Caco-2 (cell line): ENCODE measurements at places on chromosomes 12 and 14.

DNA sequence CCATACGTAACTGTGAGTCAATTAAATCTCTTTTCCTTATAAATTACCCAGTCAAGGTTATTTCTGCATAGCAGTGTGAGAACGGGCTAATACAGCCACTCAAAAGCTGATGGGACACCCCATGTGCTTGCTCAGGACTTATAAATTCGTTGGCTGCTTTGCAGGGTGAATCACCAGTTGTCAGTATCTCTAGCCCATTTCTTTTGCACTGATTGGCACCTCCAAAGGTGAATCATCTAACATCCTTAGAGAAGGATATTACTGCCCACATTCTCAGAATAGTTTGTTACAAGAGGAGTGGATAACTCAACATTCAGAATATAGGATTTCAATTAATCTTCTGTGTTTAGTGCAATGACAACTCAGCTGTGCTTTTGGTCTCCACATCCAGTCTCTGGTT lies 601.5 kb downstream of the KCNH5 start:
- DNase-seq: no peak
- H3K4me1 ChIP-seq: no peaks in the 10 kb centered on the region
- no peak overlapping the region for H3K4me3 ChIP-seq
- H3K27me3 ChIP-seq: no peaks in the 10 kb centered on the region
- H3K36me3 ChIP-seq: no peaks in the 10 kb centered on the region

GRCh38 chr12:22043943-22044342 lies 2.1 kb upstream of the CMAS start:
- H3K27ac ChIP-seq: peak overlapping the region; percentile 77
- no peak overlapping the region for H3K4me3 ChIP-seq
- peak; percentile 28 for DNase-seq
- H3K27me3 ChIP-seq: no peaks in the 10 kb centered on the region
- H3K4me1 ChIP-seq: peaks cover 47% of the 10 kb centered on the region

GRCh38 chr12:128994856-128995255 lies 141.6 kb downstream of the GLT1D1 start:
- H3K4me3 ChIP-seq: no peak overlapping the region
- H3K27me3 ChIP-seq: no peaks in the 10 kb centered on the region
- H3K27ac ChIP-seq: no peak overlapping the region
- H3K36me3 ChIP-seq: no peaks in the 10 kb centered on the region

GRCh38 chr14:90321891-90322290 lies 9.8 kb downstream of the NRDE2 start:
- H3K36me3 ChIP-seq: no peaks in the 10 kb centered on the region
- H3K27ac ChIP-seq: no peak overlapping the region
- H3K4me3 ChIP-seq: no peak overlapping the region

GRCh38 chr12:84502907-84503787 lies 409.5 kb downstream of the SLC6A15 start:
- H3K27ac ChIP-seq: no peak overlapping the region
- peak; percentile 52 for DNase-seq
- H3K36me3 ChIP-seq: no peaks in the 10 kb centered on the region
- no peaks in the 10 kb centered on the region for H3K27me3 ChIP-seq
- no peak overlapping the region for H3K4me3 ChIP-seq

GRCh38 chr14:32565256-32565655 lies 236.2 kb downstream of the AKAP6 start:
- no peak overlapping the region for H3K4me3 ChIP-seq
- peaks cover 6% of the 10 kb centered on the region; the same call in 1 of the 2 replicates for H3K4me1 ChIP-seq
- DNase-seq: no peak
- H3K36me3 ChIP-seq: no peaks in the 10 kb centered on the region

GRCh38 chr12:13835652-13836051 lies 145.8 kb downstream of the GRIN2B start:
- H3K27me3 ChIP-seq: no peaks in the 10 kb centered on the region
- no peak overlapping the region for H3K4me3 ChIP-seq
- H3K4me1 ChIP-seq: no peaks in the 10 kb centered on the region
- no peak for DNase-seq

- no peak overlapping the region for H3K4me3 ChIP-seq
- peaks cover 2% of the 10 kb centered on the region for H3K36me3 ChIP-seq
- no peak for DNase-seq
- H3K27ac ChIP-seq: no peak overlapping the region
Observed at GRCh38 chr12:132067182-132067581, 76.9 kb downstream of the DDX51 start.

GRCh38 chr12:52254180-52254964 lies 20.1 kb upstream of the KRT86 start:
- no peaks in the 10 kb centered on the region for H3K27me3 ChIP-seq
- H3K27ac ChIP-seq: no peak overlapping the region
- H3K36me3 ChIP-seq: no peaks in the 10 kb centered on the region
- no peak overlapping the region for H3K4me3 ChIP-seq

- no peaks in the 10 kb centered on the region for H3K36me3 ChIP-seq
- no peak for DNase-seq
- H3K27me3 ChIP-seq: no peaks in the 10 kb centered on the region
- H3K4me1 ChIP-seq: no peaks in the 10 kb centered on the region
- H3K4me3 ChIP-seq: no peak overlapping the region
- no peak overlapping the region for H3K27ac ChIP-seq
Observed at GRCh38 chr12:92764831-92765230, 62.0 kb downstream of the PLEKHG7 start.

GRCh38 chr12:111412830-111413441 lies 7.2 kb downstream of the SH2B3 start:
- no peak for DNase-seq
- H3K27me3 ChIP-seq: no peaks in the 10 kb centered on the region
- H3K36me3 ChIP-seq: no peaks in the 10 kb centered on the region
- H3K27ac ChIP-seq: no peak overlapping the region

DNA sequence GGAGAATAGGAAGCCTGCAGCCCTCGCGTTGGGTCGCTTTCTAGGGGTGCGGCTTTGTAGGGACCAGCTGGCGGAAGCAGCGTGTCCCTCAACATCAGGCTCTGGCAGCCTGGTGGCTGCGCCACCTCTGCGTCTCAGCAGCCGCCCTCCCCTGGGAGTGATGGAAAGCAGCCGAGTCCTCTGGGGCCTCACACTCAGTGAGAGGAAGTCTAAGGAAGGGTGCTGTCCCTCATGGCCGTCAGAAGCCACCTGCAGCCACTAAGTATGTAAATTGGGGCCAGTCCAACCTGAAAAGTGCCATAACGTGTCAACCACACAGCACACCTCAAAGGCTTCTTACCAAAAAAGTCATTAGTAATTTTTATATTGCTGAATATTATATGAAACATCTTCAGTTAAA lies 80.3 kb downstream of the WDR20 start:
- no peaks in the 10 kb centered on the region for H3K27me3 ChIP-seq
- H3K27ac ChIP-seq: no peak overlapping the region
- H3K4me1 ChIP-seq: no peaks in the 10 kb centered on the region
- no peak for DNase-seq

- peaks cover 44% of the 10 kb centered on the region for H3K4me1 ChIP-seq
- H3K36me3 ChIP-seq: peaks cover 2% of the 10 kb centered on the region; the same call in 1 of the 2 replicates
- peak overlapping the region; percentile 96 for H3K27ac ChIP-seq
- peak overlapping the region; percentile 78 for H3K4me3 ChIP-seq
- peak; percentile 57 for DNase-seq
Observed at GRCh38 chr12:21656905-21657325, 727 bp downstream of the LDHB start.

GRCh38 chr14:37584211-37585100 lies 10.6 kb downstream of the FOXA1 start:
- peak; percentile 84 for DNase-seq
- peaks cover 32% of the 10 kb centered on the region for H3K4me1 ChIP-seq
- peak overlapping the region; percentile 97 for H3K27ac ChIP-seq
- H3K36me3 ChIP-seq: 0 out of 2 replicates have a peak, but pooled peaks cover 2% of the 10 kb centered on the region
- H3K27me3 ChIP-seq: no peaks in the 10 kb centered on the region

DNA sequence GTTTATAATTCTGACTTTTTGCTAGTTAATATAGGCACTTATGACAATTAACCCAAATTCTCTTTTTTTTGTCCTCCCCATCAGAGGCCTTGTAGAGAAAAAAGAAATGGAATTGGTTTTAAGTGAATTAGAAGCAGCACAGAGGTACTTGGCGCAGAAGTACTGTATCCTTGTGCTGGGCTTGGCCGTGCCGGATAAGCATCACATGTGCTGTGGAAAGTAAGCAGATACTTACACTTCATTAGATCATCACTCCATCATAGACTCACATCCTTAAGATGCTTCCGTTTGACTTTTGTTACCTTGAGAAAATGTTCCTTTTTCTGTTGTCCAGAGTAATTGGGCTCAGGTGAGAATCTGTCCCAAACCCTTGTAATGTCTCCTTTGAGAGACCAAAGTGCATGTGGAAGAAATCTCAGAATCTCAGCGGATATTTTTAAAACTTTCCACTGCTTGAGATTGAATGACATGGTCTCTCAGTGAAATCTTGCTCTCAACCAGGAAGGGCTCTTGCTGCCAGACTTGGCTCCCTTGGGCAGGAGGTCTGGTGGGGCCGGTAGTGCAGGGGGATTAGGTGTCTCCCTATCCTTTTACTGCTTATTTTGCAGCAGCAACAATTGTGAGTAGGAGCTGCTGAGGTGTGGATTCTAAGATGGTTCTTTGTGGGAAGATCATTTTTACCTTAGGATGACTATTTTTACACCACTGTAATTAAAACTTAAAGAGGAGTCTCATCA lies 24.8 kb downstream of the PPP1R36 start:
- H3K4me1 ChIP-seq: no peaks in the 10 kb centered on the region
- H3K4me3 ChIP-seq: no peak overlapping the region
- DNase-seq: no peak
- H3K27ac ChIP-seq: no peak overlapping the region

GRCh38 chr12:12915656-12916055 lies 24.3 kb downstream of the GPRC5A start:
- no peaks in the 10 kb centered on the region for H3K36me3 ChIP-seq
- H3K4me3 ChIP-seq: no peak overlapping the region
- DNase-seq: peak; percentile 53
- H3K27ac ChIP-seq: no peak overlapping the region
- peaks cover 13% of the 10 kb centered on the region for H3K4me1 ChIP-seq

DNA sequence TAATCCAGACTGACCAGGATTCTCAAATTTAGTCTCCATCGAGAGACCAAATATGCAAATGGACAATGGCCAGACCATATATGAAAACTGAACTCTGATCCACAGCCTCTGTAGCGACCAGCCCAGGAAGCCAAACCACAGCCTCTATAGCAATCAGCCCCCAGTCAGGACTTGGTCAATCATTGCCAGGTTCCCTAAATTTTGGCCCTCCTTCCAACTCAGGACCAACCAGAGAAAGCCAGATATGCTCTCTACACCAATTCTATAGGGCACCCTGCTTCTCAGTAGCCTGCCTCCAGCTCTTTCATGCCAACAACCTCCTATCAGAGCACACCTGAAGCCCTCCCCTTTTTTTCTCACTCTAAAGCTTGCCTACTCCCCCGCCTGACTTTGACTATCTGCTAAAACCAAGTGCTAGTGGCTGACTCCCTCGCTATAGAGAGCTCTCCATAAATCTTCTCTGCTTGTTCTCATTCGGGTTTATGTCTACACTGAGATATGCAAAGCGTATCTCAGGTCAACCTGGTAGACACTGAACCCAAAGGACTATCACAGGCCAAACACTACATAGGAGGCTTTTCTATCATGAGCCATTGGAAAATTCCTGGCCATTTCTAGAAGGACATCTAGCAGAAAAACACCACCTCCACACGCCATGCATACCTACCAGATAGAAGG lies 110.5 kb upstream of the FUT8 start:
- peak overlapping the region; percentile 80 for H3K27ac ChIP-seq
- no peaks in the 10 kb centered on the region for H3K36me3 ChIP-seq
- peaks cover 74% of the 10 kb centered on the region for H3K4me1 ChIP-seq
- no peak overlapping the region for H3K4me3 ChIP-seq
- DNase-seq: peak; percentile 73

DNA sequence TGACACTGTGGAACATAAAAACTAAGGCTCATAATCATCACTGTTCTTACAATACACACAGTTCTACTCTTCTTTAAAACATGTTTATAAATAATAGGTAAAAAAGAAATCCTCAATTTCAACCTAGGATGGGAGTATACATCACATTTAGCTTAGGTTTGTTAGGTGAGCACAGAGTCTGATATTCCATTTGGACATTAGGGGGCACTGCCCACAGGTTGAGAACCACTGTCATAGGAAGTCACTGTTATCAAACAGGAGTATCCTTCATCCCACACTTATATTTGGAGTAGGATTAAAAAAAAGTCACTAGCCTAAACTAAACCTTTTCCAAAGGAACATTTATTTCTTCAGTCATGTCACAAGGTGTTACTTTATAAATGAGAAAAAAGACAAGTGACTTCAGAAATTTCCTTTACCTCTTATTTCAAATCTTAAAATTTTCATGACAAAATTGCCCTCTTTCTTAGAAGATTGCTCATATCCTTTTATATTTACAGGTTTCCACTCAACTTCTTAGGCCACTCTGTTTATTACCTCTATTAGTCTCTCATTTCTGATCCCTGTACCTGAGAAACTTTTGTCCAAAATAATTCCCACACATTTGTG lies 240.6 kb downstream of the CPNE8 start:
- no peaks in the 10 kb centered on the region for H3K27me3 ChIP-seq
- DNase-seq: no peak
- H3K27ac ChIP-seq: no peak overlapping the region
- H3K4me1 ChIP-seq: no peaks in the 10 kb centered on the region

- DNase-seq: no peak
- no peak overlapping the region for H3K27ac ChIP-seq
- no peaks in the 10 kb centered on the region for H3K36me3 ChIP-seq
- H3K27me3 ChIP-seq: no peaks in the 10 kb centered on the region
- no peak overlapping the region for H3K4me3 ChIP-seq
- H3K4me1 ChIP-seq: peaks cover 4% of the 10 kb centered on the region
Observed at GRCh38 chr14:59091404-59091803, 97.1 kb upstream of the DAAM1 start.

GRCh38 chr12:111316671-111317070 lies 52.2 kb downstream of the PHETA1 start:
- no peaks in the 10 kb centered on the region for H3K4me1 ChIP-seq
- no peaks in the 10 kb centered on the region for H3K27me3 ChIP-seq
- no peak for DNase-seq
- H3K27ac ChIP-seq: no peak overlapping the region
- H3K4me3 ChIP-seq: no peak overlapping the region

DNA sequence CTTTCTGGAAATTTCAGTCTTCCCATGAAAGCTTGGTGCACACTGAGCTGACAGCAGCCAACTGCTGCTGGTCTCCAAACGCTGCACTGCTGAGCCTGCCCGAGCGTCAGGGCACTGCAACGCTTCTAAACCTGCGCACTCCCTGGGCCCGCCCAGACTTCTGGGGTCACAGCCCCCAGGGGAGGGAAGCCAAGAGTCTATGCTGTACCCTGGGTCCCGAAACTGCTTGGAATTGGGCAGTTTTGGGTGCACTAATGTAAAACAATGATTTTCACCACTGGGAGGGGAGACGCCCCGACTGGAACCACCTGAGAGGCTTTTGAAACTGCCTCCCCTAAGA lies 32.0 kb downstream of the CCDC92 start:
- H3K27me3 ChIP-seq: no peaks in the 10 kb centered on the region
- H3K27ac ChIP-seq: no peak overlapping the region
- peak; percentile 7 for DNase-seq

- peak overlapping the region; percentile 94 for H3K4me3 ChIP-seq
- DNase-seq: no peak
- H3K4me1 ChIP-seq: peaks cover 47% of the 10 kb centered on the region
- no peaks in the 10 kb centered on the region for H3K36me3 ChIP-seq
- no peaks in the 10 kb centered on the region for H3K27me3 ChIP-seq
- peak overlapping the region; percentile 99 for H3K27ac ChIP-seq
Observed at GRCh38 chr12:46382408-46382963, 9.9 kb upstream of the SLC38A2 start.
